ENCODE measurements at places on chromosomes 7 and 10.

GRCh38 chr7:95545007-95545615, 51.2 kb downstream of the PDK4 start:
- DNase-seq = no peak

DNA sequence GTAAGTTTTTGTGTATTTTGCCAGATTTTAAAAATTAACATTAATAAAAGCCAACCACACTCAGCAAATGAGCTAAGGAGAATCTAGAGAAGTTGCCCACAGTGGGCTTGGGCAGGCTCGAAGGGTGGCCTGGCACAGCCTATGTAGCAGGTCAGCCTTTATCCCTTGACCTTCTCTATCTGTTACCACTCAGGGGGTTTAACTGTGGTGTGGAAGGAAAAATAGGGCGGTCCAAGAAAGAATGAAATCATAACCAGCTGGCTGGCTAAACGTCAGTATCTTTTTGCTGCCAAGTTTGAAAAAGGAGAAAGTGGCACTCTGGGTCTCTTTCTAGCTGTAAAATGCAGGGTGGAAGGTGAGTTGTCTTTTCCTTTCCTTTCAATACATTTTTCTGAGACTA, 130.3 kb upstream of the ASAH2 start:
- DNase-seq = no peak

- DNase-seq = no peak
Observed at GRCh38 chr10:131277278-131277677, 34.2 kb downstream of the TCERG1L start.

DNA sequence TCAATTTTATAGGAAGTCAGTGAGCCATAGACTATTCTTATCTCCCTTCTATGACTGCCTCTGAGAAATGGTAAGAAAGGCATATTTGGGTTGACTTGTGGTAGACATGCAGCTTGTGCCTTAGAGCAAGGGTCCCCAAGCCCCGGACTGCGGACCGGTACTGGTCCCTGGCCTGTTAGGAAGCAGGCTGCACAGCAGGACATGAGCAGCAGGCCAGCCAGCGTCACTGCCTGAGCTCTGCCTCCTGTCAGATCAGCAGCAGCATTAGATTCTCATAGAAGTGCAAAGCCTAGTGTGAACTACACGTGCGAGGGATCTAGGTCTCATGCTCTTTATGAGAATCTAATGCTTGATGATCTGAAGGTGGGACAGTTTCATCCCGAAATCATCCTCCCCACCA, 180.6 kb downstream of the SND1 start:
- DNase-seq = no peak

DNA sequence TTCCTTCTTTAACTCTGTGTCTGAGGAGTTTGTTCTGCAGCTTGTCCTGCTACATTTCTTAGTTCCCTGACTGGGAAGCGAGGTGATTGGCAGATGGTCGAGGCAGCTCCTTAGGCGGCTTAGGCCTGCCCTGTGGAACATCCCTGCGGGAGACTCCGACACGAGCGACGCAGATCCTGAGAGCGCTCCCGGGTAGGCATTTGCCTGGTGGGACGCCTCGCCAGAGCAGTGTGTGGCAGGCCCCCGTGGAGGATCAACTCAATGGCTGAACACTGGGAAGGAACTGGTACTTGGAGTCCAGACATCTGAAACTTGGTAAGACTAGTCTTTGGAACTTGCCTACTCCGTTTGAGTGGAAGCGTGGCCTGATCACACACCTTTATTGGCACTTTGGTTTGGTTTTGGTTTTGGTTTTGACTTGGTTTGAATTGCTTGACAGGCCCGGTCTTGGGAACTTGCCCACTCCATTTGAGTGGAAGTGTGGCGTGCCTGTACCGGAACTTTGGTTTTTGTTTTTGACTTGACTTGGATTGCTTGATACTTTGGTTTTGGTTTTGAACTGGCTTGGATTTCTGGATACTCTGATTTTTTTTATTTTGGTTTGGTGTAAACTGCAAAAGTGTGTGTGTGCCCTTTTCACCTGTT, 42.6 kb downstream of the MAP3K8 start:
- no peak for DNase-seq

DNA sequence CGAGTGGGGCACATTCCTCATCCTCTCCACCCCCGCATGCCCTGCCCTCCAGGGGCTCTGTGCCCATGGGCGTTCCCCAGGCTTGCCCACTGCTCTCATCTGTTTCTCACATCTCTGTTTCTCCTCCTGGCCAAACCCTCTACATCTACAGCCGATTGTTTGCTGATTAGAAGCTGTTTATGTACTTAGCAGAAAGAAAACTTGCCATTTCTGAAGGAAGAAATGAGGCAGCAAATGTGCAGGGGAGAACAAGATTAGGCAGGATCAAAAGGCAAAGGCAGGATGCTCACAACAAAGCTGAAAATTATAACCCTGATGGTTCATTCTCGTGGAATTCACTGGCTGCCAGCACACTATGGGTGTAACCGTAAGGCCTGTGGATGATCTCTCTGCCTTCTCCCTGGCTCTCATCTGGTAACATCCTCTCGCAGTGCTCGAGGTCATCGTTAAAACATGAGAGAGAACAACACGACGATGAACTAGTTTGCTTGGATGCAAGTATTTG, 111.6 kb upstream of the KLF14 start:
- DNase-seq = no peak

DNA sequence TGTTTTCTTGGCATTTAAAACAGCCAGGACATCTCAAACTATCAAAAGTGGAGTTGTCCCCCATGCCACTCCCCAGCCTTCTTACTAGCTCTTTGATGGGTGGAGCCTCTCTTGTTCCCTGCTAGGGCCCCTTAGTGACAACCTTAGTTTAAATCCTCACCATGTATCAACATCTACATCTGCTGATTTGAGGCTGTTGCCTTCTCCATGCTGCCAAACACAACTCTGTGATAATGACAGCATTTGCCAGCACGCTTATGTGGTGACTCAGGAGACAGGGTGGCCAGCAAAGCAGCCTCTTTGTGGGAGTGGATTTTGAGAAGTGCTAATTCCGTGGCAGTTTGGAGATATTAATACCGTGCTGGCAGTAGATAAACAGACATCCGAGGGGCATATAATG, 145.4 kb downstream of the LRRC4 start:
- no peak for DNase-seq

Data from DMS79 treated with DMSO at 0.1 percent for 48 hours (cell line).